ENCODE measurements at places on chromosomes 7 and 10. TPM values are rescaled to one million over a fixed set of nuclear protein-coding genes. Genes with fewer than 3 reads are reported as not detected.

- DNase-seq: no peak
Observed at GRCh38 chr10:72637398-72637857, 11.5 kb upstream of the MICU1 start.

DNA sequence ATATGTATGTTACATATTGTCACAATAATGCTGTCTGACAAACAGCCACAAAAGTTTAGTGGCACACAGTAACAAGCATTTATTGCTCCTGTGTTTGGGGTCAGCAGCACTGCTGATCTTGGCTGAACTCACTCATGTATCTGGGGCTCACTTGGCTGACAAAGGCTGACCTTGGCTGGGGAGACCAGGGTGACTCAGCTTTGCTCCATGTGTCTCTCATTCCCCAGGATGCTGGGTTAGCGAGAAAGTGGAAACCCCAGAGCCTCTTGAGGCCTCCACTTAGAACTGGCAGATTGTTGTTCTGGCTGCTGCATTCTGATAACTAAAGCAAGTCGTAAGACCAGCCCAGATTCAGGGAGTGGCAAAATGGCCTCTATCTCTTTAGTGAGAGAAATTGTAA lies 217.3 kb upstream of the HABP2 start:
- DNase-seq: no peak

DNA sequence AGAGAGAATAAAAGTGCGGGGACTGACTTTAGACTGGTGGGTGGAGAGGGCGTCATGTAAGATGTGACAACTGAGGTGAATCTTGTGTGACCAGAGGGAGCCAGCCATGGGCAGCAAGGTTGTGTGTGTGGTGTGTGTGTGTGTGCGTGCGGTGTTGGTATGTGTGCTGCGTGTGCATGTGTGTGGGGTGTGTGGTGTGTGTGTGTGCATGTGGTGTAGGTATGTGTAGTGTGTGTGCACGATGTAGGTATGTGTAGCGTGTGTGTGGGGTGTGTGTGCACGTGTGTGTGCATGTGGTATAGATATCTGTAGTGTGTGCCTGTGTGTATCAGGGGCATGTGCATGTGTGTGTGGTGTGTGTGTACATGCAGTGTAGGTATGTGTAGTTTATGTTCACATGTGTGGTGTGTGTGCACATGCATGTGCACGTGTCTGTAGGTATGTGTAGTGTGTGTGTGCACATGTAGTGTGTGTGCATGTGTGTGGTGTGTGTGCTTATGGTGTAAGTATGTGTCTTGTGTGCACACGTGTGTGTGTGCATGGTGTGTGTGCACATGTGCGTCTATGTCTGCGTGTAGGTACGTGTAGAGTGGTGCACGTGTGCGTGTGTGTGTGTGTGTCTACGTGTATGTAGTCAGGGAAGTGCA lies 312.3 kb upstream of the MKI67 start:
- DNase-seq: no peak

- DNase-seq: no peak
Observed at GRCh38 chr7:121272676-121273075, 56.1 kb upstream of the WNT16 start.

The RADIL gene
- 11.8 TPM for polyA plus RNA-seq
